ENCODE measurements at places on chromosomes 11 and 22. TPM values are rescaled to one million over a fixed set of nuclear protein-coding genes. Genes with fewer than 3 reads are reported as not detected.

GRCh38 chr22:25728071-25728470 is 13.9 kb upstream of the MYO18B start:
- H3K27me3 ChIP-seq = no peaks in the 10 kb centered on the region
- no peak for DNase-seq
- peaks cover 12% of the 10 kb centered on the region for H3K4me1 ChIP-seq
- no peaks in the 10 kb centered on the region for H3K36me3 ChIP-seq
- H3K27ac ChIP-seq = no peak overlapping the region

- no peak overlapping the region for H3K27ac ChIP-seq
- H3K27me3 ChIP-seq = peaks cover 3% of the 10 kb centered on the region
- peak overlapping the region; percentile 17 for H3K4me3 ChIP-seq
- DNase-seq = peak; percentile 61
Measured at GRCh38 chr11:32792948-32793475, 1.4 kb downstream of the CCDC73 start.

The PHETA2 gene
- total RNA-seq = 7.1 TPM

The CLDN25 gene
- not detected for total RNA-seq
